ENCODE measurements at places on chromosomes 1 and 21. TPM values are rescaled to one million over a fixed set of nuclear protein-coding genes. Genes with fewer than 3 reads are reported as not detected.

GRCh38 chr1:42165511-42166210 is 1.1 kb upstream of the GUCA2A start:
- peaks cover 6% of the 10 kb centered on the region for H3K36me3 ChIP-seq
- no peak for DNase-seq
- H3K4me1 ChIP-seq = peaks cover 3% of the 10 kb centered on the region
- peaks cover 10% of the 10 kb centered on the region for H3K27me3 ChIP-seq
- no peak overlapping the region for H3K27ac ChIP-seq

GRCh38 chr1:150498342-150498741 is 9.6 kb upstream of the ECM1 start:
- DNase-seq = no peak
- H3K4me1 ChIP-seq = peaks cover 19% of the 10 kb centered on the region
- no peak overlapping the region for H3K4me3 ChIP-seq

DNA sequence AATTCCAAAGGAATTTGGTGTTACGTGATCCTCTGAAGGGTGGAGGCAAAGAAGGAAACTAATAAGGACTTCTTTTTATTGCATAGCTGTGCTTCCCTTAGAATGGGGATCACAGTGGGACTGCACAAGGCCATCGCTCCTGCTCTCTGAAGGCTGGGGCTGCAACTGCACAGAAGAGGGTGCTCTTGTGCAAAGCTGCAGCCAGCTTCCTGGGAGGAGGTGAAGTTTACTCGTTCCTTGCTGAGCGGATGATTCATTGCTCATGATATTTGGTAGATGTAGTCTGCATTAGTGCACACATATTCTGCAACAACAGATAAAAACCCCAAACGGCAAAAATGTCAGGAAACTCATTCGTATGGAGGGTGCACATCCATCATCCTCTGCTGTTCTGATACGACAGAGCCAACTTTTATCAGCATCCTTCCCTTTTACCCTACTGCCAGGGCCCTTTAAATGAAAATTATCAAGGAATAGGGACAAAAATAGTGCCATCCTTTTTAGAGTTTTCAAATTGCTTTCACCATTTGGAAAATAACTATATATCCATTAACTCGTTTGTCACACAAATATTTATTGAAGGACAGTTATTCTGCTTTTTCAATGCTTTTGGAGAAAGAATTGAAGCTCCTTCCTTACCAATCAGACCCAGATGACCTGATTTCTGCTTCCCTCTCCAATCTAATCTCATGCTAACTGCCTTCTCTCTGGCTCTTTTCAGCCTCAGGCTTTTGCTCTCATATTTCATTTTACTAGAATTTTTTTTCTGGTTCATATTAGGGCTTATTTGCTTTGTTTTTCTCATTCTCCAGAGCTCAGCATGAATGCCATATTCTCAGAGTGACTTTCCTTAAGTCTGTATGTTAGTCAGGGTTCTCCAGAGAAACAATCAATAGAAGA is 263.6 kb downstream of the DUSP10 start:
- H3K36me3 ChIP-seq = no peaks in the 10 kb centered on the region
- no peak overlapping the region for H3K27ac ChIP-seq
- DNase-seq = peak; percentile 22
- no peak overlapping the region for H3K4me3 ChIP-seq
- peaks cover 2% of the 10 kb centered on the region for H3K27me3 ChIP-seq
- H3K4me1 ChIP-seq = no peaks in the 10 kb centered on the region

SMIM34 gene
- total RNA-seq = not detected

NDUFV3 gene
- 28.1 TPM for total RNA-seq

DNA sequence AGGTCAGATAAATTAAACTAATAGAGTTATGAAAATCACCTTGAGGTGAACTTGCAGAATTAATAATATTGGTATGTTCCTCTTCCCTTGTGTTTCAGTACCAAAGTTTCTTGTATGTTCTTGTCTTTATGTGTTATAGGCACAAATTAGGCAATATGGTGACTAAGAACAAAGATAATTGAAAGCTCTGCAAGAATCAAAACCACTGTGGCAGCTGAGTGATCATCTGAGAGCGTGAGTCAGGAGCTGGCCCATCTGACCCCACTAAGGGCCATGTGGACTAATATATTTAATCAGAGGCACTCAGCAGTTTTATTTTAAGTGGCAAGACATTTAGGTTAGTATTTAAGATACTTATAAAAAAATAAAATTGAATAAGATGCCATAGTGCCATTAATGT is 12.8 kb upstream of the CASQ2 start:
- H3K27ac ChIP-seq = no peak overlapping the region
- no peaks in the 10 kb centered on the region for H3K4me1 ChIP-seq
- no peak overlapping the region for H3K4me3 ChIP-seq
- no peak for DNase-seq
- H3K27me3 ChIP-seq = no peaks in the 10 kb centered on the region
